ENCODE measurements at places on chromosomes 12 and 14.

- DNase-seq, result no peak
Measured at GRCh38 chr12:57571926-57572762, 18.8 kb upstream of the PIP4K2C start.

GRCh38 chr14:66105815-66106214 is 380.4 kb upstream of the CCDC196 start:
- no peak for DNase-seq

DNA sequence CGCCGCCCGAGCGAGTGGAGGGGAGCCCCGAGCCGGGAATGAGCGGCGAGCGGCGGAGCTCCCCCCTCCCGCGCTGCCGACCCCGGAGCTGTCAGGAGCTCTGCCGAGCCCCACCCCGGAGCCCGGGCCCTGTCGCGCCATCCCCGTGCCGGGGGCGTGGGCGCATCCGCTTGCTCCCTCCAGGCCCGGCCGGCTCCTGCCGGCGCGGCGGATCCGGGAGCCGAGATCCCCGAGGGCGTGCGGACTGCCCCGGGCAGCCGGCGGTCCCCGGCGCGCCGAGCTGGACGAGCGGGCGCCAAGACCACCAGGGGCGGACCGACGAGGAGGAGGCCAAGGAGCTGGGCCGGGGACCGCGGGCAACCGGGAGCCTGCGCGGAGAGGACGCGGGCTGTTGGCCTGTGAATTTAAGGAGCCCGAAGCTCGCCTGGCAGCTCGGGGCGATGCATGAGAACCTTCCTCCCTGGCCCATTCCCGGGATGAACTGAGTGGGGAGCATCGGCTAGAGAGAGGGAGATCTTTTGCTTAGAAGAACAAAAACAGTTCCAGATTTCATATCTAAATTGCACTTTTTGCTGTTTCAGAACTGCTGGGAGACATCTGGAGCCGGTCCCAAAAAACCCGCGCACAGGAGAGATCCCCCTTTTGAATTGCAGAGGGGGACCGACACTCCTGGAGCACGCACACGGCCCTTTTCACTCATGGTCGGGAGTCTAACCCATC is 2.0 kb downstream of the PTHLH start:
- peak; percentile 50 for DNase-seq

GRCh38 chr14:64688811-64689281 is 15.4 kb upstream of the PLEKHG3 start:
- no peak for DNase-seq

DNA sequence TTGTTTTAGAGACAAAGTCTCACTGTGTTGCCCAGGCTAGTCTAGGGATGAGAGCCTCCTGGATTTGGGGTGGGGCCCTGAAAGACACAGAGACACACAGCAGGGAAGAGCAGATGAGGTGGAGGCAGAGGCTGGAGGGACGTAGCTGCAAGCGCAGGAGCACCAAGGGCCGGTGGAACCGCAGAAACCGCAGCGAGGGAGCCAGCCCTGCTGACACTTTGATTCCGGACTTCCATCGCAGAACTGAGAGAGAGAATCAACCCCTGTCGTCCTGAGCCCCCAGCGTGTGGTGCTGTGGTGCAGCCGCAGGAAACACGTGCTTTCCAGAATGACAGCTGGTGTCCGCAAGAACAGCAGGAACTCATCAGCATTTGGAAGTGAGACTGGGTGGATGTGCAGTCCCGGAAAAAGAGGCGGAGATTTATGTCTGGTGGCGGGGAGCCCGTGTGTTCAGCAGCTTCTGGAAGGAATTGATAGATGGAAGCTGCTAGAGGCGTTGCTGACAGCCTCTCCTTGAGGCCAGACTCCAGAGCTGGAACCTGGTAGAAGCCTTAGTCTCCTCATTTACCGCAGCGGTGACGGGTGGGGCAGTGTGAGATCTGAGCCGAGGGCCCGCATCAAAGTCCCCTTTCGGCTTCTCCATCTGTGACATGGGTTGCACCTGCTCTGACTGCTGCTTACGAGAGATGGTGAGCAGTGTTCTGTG is 21.9 kb upstream of the KLC1 start:
- peak; percentile 94 for DNase-seq

GRCh38 chr14:55448141-55448614 is 7.8 kb upstream of the TBPL2 start:
- DNase-seq, result peak; percentile 68

DNA sequence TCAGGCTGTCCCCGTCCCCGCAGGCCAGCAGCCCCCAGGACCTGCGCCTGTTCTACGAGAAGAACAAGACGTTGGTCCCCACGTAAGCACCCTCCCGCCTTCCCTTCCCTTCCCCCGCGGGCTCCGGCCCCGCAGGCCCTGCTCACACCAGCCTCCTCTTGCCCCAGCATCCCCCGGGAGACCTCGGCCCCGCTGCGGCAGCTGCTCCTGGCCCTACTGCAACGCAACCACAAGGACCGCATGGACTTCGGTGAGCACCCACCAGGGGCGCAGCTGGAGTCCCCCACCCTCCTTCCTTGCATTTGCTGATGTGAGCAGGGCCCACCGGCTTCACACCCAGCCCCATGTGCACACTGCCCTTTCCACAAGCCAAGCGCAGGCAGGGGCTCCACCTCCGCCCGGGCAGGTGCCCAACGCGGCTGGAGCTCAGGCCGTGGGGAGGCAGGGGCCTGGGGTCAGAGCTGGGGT is 15.4 kb downstream of the ULK1 start:
- DNase-seq, result no peak

DNA sequence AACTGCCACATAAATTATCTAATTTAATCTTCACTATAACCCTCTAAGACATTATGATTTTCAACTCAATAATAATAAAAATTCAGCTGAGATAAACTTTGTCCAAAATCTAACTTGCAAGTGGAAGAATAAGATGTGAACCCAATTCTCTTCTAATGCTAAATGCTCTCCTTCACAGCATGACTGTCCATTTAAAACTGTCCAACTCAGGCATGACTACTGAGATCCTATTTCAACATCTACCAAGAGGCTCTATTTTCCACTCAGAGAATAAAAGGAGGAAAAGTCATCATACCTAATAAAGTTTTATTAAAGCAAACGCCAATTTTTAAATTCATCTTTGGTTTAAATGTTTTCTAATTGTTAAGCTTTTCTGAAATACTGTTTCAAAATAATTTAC is 183.6 kb downstream of the MED13L start:
- no peak for DNase-seq

DNA sequence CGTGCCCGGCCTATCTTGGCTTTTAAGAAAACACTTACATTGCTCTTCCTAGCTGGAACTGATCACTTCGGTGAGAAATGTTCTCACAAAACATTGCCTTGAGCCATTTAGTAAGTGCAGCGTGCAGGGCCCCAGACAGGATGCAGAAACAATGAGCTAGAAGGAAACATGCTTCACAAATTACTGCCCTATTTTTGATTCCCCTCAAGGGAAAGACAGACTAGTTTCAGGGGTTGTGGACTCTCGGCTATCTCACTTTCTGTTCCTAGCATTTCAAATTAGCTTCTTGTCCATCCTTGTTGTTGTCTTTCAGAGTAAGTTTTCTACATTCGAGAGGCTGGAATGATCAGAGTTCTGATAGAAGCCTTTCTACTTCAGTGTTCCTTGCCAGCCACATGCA is 21.6 kb downstream of the TGFB3 start:
- DNase-seq, result no peak

- no peak for DNase-seq
Measured at GRCh38 chr14:96085369-96085768, 46.2 kb downstream of the C14orf132 start.

DNA sequence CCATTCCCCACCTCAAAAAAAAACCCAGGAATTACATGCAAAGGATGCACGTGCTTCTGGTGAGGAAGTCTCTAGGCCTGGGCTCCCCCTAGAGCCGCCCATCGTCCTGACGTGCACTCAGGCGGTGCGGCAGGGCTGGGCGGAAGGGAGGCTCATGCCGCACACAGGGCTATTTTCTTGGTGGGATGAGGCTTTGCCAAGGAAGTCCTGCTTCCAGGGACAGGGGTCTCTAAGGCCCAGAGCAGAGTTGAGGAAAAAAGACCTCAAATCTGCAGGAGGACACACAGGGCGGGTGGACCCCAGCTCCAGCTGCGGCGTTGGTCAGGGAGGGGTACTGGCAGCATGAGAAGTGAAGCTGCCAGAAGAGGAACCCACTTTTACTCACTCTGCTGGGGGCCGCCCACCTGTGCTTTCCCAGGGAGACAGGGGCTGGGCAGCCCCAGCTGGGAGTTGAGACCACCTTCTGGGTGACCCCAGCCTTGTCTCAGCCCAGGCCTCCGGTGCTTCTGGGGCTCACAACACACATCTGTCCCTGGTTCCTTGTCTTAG is 4.2 kb downstream of the RHOF start:
- DNase-seq, result no peak

DNA sequence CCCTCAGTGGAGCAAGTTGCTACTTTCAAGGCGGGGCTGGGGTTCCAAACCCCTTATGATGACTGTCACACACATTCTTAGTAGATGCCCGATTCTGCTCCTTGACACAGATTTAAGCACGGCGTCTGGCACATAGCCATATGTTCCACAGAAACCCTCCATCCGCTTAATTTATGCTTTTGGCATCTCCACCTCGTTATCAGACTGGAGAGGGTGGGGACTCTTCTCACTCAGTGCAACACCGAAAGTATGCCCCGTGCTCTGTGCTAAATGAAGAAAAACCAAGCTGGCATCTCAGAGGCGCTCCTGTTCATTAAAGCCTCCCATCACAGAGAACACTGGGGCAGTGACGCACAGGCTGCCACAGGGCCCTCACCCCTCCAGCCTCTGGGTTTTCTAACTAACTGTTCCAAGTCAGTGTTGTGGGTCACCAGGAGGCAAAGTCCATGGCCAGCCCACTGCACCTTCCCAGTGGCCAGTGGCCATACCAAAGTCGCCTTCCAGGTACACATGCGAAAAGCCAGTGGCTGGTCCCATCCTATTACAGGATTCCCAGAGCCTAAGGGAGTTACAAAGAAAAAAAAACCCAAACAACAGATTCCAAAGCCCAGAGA is 27.3 kb downstream of the CCDC88C start:
- no peak for DNase-seq

GRCh38 chr14:102979406-102979805 is 56.9 kb downstream of the AMN start:
- no peak for DNase-seq

GRCh38 chr12:79373896-79374499 is 316.8 kb downstream of the PAWR start:
- DNase-seq, result peak; percentile 22

DNA sequence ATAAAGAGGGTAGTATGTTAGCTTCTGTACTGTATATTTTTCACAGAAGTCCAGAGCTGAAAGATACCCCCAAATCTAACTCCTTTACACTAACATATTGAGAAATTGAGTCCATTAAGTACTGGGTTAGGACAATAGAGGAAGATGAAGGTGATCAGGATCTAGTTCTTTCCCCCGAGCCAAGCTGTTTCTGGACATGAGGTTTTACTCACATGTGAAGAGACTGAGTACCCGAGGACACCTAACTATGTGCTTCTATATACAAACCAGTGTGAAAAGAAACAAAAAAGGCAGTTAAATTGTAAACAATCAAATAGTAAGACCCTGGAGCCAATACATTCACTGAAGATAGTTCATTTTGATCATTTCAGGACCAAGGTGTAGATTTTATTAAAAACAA is 3.8 kb upstream of the TRHDE start:
- no peak for DNase-seq

DNA sequence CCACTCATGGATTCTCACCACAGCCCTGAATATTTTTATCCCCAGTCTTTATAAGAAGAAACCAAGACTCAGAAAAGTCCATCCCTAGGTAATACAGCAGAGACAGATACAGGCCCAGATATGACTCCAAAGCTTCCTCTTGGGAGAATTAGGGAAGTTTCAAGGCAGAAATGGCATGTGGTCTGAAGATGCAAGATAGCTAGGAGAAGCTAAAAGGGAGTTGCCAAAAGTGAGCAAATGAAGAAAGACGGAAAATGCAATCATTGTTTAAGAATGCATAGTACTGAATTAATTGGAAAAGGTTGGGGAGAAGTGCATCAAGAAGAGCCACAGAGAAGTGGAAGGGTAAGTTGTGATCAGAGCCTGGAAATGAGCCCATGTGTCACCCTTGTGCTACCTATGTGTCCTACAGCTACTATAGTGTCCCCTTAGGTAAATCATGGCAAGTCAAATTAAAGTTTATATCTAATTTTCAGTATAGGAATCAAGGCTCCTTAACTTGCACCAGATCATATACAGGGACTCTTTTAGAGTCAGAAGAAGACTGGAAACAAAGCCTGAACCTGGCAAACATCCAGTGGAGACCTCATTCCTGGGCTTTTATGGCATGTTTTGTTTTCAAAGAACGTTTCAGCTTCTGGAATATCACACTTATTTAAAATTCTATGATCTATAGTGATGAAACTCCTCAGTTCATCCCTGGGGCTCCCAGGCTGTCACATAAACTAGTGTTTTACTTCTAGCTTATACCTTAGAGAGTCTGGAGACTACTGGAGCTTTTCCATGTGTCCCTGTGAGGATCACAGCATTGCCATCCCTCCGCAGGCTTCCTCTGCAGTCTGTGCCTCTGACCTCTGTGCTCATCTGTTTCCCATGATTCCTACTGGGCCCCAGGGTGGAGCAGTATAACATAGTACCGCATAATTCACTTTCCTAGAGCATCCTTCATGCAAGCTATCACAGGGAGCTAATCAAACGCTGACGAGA is 189.0 kb upstream of the CDKN3 start:
- no peak for DNase-seq

DNA sequence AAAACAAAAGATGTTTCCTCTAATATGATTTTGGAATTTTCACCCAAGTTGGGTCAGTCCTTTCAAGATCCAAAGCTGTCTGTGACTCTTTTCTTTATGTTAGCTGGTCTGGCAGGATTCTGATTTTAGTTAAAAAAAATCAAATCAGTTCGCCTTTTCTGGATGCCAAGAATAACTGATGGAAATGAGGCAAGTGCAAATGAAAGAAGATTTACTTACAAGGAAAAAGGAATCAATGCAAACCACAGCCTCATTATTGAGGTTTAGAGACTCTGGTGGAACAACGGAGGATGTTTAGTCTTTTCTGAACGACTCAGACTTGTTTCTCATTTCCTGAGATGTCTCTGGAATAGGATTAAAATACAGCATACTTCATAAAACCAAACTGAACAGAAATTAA is 117.0 kb upstream of the DYRK2 start:
- no peak for DNase-seq

GRCh38 chr12:107780298-107780697 is 5.8 kb downstream of the ASCL4 start:
- DNase-seq, result no peak

DNA sequence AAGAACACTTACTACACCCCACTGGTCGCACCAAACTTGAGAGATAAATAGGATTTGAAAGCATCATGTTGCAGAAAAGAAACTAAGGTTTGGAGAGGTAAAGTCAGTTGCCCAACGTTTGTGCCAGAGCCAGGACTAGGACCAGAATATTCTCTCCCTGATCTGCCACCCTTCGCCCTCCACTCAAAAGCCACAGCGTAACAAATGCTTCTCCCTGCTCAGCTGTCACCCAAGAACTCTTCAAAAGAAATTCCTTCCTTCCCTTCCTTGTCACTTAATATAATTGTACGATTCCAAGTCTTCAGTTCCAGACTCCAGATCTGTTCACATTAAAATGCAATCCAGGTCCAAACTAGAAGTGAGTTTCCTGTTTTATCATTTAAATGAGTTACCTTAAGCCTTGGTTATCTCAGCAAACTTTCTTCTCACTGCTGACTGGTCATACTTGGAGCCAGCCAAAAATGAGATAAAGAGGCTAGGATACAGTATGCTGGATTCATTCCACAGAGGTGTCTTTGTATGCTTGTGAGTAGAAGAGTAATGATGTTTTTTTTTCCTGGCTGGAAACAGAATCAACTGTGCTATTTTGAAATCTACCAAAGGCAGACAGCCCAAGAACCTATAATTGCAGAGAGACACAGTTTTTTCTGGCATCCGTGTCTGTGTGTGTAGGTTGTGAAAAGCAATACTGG is 12.8 kb upstream of the PPFIBP1 start:
- DNase-seq, result no peak

GRCh38 chr14:79161571-79161970 is 991.4 kb downstream of the NRXN3 start:
- no peak for DNase-seq
